NCI-H1930 (cell line): ENCODE measurements at places on chromosomes 12 and 14.

DNA sequence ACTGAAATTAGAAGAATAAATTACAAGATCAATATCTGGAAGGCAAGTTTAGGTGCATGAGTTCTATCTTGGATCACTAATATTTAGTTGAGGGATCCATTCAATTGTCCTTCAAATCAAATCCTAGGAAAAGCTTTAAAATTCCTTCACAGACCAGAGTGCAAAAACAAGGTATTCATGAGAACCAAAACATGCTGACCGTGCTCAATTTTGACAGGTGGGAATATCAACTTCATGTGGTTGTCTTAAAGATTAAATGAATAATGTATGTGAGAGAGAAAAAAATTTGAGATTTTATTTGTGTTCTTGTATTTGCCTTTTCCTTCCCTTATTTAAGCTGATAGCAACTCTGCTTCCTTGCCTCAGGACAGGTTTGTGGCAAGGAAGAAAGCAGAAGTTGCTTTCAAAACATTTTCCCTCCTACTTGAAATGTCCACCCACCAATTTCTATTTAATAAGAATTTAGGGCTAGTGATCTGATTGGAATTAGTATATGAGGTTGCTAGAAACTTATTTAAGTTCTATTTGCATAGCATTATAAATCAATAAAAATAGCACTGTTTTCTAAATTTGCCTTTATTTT, 4.9 kb upstream of the PPP1R12A start:
- no peak for DNase-seq

DNA sequence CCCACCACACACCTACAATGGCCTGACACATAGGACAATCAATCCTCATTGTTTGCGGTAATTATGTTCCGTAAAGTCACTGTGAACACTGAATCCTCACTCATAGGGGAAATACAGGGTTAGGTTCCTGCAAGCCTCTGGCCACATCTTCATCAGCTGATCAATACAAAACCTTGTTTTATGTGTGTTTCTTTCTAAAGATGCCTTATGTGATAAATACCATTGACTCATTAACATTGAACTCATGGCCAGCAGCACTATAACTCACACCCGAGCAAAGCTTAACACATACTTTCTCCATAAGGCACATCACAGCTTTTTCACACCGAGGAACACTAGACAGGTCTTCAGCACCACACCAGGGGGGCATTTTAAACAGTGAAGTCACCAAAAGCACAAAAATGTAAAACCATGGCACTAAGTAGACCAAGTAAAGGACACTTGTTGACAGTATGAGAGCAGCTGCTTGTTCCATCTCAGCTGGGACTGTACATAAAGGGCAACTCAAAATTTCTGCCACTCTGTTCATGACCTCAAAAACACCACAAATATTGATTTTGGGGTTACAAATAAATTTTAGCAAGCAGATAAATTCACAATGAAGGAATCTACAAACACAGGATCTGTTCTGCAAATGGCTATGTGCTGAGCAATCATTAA, 60.5 kb downstream of the ESR2 start:
- DNase-seq, result no peak

- no peak for DNase-seq
Measured at GRCh38 chr14:59890676-59891075, 20.1 kb upstream of the RTN1 start.

GRCh38 chr14:99080306-99080705, 191.7 kb downstream of the BCL11B start:
- no peak for DNase-seq

DNA sequence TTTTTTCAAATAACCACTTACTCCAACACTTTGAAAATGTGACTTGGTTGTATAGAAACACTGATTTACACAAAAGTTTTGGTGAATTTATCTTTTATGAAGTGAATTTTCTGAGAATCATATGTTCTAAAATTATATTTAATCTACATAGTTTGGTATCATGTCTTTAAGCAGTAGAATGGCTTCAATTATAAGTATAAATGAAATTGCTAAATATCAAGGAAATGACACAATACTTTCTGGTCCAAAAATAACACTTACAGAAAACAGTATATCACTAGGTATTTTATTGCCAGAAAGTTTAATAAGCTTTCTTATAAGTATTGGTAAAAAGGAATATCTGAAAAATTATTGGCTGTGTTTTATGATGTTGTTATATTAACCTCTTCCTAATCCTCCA, 90.9 kb downstream of the SRGAP1 start:
- DNase-seq, result no peak

- DNase-seq, result no peak
Measured at GRCh38 chr12:70246580-70246979, 3.3 kb downstream of the CNOT2 start.

- DNase-seq, result no peak
Measured at GRCh38 chr12:6821591-6822425, at the start of gene GPR162. Gene GPR162, plus strand, starts transcription at chr12:6821821. Its CDS starts 2,078 bp downstream, at chr12:6823899.

GRCh38 chr12:44628180-44628579, 247.9 kb downstream of the NELL2 start:
- DNase-seq, result no peak

DNA sequence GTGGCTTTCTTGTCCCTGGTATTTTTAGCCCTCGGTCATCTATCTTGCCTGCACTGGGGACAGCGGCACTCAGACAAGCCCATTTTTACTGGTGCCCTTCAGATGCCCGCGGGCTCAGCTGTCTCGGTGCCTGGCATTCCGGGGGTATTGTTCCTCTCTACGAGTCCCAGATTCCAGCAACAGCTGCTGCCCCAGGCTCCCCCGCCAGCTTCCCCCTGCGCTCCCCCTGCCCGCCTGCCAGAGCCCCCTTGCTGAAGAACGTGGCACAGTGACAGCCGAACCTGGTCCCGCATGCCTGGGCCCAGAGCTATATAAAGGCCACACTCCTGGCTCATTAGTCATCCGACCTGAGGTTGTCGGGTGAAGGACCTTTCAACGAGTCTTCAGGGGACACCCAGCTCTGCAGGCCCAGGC, 10.9 kb upstream of the MYL2 start:
- DNase-seq, result no peak

GRCh38 chr12:50174971-50175715, 8.0 kb upstream of the CERS5 start:
- DNase-seq, result peak; percentile 68

DNA sequence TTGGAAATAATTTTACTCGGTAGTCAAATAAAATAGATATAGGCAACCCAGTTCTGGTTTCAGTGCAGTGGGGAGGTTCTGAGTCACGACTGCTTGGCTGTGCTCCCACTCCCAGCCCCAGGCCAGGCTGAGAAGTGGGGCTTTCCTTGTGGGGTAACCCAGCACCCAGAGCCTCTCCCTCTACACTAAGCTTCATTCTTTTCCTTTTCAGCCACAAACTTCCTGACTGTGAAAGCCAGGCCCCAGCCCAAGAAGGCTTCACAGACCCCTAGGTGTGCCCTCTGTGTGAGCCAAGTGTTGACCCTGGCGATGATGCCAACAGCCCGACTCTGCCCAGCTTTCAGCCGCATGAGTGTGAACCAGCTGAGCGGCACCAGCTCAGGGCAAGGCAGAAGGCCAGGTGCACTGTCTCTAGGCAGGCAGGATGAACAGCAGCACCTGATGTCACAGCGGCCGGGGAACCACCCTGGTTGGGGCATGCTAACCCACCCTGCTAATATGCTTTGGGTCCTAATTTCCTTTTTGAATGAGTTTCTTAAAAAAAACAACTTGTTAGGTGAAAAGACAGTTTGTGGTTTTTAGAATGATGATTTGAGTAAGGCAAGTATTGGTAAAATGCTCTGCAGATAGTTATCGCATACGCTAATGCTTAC, 42.2 kb upstream of the ATP23 start:
- no peak for DNase-seq

DNA sequence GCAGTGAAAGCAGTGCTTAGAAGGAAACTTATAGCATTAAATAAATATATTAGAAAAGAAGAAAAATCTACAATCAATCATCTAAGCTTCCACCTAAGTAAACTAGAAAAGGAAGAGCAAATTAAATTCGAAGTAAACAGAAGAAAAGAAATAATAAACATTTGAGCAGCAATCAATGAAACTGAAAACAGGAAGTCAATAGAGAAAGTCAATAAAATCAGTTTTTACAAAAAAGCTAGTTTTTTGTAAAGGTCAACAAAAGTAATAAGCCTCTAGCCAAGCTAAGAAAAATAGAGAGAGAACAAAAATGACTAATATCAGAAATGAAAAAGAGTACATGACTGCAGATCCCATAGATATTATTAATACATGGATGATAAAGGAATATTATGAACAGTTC, 34.2 kb upstream of the KTN1 start:
- DNase-seq, result no peak

- no peak for DNase-seq
Measured at GRCh38 chr14:43252866-43253265, 1254.2 kb downstream of the FSCB start.

GRCh38 chr14:55976219-55976618, 142.0 kb upstream of the PELI2 start:
- DNase-seq, result no peak

GRCh38 chr12:46921048-46921763, 95.4 kb upstream of the SLC38A4 start:
- DNase-seq, result no peak

DNA sequence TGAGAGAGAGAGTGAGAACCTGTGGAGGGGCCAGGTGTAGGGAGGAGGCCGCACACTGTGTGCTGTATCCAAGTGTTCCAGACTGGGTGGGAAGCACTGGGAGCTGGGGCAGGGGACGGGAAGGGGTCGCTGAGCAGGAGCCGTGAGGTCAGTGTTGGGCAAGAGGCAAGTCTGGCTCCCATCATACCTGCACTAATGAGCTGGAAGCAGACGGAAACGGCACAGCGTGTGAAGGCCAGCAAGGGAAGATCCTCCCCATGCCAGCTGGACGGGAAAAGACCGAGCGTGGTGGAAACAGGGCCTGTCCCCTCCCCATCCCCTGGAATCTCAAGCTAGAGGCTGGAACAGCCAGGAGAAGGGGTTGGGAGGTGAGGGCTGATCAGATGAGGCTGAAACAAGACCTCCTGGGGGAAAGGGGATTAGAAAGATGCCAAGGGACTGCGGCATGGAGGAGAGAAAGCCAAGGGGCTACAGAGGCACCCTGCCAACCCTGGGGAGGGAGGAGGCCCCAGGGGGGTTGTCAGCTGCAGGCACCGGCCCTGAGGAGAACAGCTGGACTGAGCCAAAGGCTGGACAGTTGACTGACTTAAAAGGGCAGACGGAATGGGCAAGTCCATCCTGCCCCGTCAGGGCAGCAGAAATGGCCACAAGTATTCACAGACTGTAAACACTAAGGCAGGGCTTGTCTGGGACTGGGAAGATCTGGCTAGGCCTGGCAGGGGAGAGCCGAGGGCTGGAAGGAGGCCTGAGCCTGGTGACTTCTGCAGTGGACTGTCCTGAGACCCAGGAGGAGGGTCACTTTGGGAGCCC, 19.0 kb upstream of the LTBP2 start:
- DNase-seq, result no peak

- no peak for DNase-seq
Measured at GRCh38 chr12:53044896-53045695, 4.8 kb upstream of the TNS2 start.

DNA sequence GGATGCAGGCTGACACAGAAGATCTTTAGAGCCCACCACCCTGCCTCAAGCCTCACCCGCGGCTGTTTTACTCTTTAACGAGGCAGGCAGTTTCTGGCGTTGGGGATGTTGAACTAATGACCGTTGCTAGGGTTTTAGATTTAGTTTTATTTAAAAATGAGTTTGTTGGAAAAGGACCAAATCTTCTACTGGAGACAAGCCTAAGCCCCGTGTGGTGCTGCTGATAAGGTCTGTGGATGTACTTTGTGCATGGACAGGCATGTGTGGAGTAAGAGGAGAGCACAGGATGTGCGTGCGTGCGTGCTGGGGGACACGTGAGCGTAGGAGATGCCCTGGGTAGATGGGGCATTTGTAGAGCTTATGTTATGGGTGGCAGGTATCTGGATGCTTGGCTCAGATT, 5.7 kb downstream of the NTF3 start:
- no peak for DNase-seq

- DNase-seq, result no peak
Measured at GRCh38 chr12:89679631-89680030, 29.0 kb downstream of the ATP2B1 start.

- no peak for DNase-seq
Measured at GRCh38 chr12:69490920-69491643, 20.9 kb downstream of the FRS2 start.

- no peak for DNase-seq
Measured at GRCh38 chr14:72141084-72141483, 208.9 kb downstream of the RGS6 start.

DNA sequence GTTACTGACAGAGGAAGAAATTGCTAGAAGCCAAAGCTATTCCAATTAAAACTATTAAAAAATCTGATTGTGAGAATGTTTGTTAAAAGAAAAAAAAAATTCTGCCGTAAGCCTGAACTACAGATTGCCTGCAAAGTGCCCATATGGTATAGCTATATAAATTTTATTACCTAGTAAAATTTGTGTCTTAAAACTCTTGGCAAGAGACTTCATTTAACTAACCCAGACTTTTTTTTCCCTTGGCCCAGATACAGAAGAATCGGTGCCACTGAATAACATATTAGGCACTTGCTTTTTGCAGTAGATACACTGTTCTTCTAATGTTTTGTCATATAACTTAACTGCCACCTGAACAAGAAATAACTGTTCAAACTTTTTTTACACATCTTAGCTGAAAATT, 125.5 kb downstream of the RPS29 start:
- DNase-seq, result no peak

DNA sequence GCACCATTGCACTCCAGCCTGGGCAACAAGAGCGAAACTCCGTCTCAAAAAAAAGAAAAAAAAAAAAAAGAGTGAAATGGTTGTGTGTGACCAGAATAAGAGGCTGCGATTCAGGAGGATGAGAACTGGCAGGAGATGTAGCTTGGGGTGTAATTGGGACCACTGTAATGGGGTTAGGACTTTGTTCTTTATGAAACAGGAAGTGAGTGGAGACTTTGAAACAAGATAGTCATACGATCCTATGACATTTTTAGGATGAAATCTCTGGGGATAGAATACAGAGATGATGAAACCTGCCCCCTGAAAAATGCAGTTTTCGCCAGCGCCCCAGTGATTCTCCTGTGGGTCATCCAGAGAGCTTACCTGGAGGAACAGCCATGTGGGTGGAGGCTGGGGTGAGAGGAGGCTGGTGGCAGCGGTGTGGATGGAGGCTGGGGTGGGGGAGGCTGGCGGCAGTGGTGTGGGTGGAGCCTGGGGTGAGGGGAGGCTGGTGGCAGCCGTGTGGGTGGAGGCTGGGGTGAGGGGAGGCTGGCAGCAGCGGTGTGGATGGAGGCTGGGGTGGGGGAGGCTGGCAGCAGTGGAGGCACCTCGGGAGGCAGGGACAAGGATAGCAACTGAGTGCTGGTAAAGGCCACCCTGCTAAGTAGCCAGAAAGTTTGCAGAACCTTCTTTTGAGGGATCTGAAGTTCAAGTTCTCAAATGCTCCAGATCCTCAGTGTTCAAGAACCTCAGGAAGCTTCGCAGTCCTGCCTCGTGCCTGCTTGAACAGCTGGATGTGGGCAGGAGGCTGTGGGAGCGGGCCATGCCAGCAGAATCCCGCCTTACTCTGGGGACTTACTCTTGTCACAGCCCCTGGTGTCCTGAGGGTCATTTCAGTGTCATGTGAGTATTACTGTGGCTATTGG, 20.2 kb downstream of the FBXL14 start:
- no peak for DNase-seq

- DNase-seq, result no peak
Measured at GRCh38 chr14:29804481-29805266, 123.0 kb downstream of the PRKD1 start.

- no peak for DNase-seq
Measured at GRCh38 chr14:91866061-91866460, 1.3 kb downstream of the TC2N start.
